ENCODE measurements at places on chromosomes 5 and 9. TPM values are rescaled to one million over a fixed set of nuclear protein-coding genes. Genes with fewer than 3 reads are reported as not detected.

DNA sequence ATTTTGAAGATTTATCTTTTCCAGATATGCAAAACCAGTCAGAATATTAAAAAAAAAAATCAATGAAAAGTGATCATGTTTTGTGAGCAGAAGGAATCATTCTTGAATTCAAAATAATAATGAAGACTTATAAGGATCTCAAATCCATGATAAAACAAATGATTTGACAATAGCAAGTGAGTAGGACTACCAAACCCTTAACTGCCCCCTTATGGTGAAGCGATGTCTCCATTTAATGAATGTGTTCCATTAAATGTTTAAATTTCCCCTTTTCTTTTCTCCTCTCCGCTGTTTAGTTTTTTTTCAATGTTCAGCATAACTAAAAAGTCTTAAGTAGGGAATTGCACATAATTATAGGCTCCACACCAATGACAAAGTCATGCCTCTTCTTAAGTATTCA, 12.2 kb upstream of the MARCHF3 start:
- no peak for DNase-seq

DNA sequence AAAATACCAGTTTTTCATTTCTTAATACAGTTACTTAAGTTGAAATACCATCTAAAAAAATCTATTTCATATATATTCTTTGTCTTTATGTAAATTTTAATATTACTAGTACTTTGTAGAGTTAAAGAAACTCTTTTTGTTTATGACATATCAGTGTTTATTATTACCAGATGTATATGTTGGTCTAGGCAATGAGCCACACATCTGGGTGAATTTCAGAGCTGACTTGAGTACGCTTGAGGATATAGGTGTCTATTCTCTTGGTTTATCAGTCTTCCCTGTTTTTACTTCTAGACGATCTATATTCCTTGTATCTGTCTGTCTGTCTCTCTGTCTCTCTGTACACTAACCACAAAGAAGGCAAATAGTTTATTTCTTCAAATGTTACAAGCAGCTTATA, 2.9 kb downstream of the SMAD5 start:
- no peak for DNase-seq

The TRAPPC13 gene
- total RNA-seq: 12.0 TPM

The ORM2 gene
- 1.8 TPM for total RNA-seq

Measured in adrenal gland (tissue), 19 donors.